ENCODE measurements at places on chromosomes 5 and 9. TPM values are rescaled to one million over a fixed set of nuclear protein-coding genes. Genes with fewer than 3 reads are reported as not detected.

Gene CCDC192
- 0.26 TPM for total RNA-seq

Gene ANXA1
- total RNA-seq = 43.3 TPM

Gene SLC22A5
- 1.2 TPM for total RNA-seq

Gene SLC6A19
- total RNA-seq = not detected

Gene NRARP
- 170 TPM for total RNA-seq

Gene SLC27A6
- total RNA-seq = 0.28 TPM

Gene QRFP
- total RNA-seq = not detected

Gene PAX5
- 1.3 TPM for total RNA-seq

Gene PDE6A
- not detected for total RNA-seq

GRCh38 chr9:20526500-20527319, 95.6 kb downstream of the MLLT3 start:
- DNase-seq = no peak

- DNase-seq = no peak
Observed at GRCh38 chr9:130156672-130157071, 15.5 kb upstream of the NCS1 start.

- DNase-seq = no peak
Observed at GRCh38 chr5:31496301-31496700, 35.6 kb downstream of the DROSHA start.

DNA sequence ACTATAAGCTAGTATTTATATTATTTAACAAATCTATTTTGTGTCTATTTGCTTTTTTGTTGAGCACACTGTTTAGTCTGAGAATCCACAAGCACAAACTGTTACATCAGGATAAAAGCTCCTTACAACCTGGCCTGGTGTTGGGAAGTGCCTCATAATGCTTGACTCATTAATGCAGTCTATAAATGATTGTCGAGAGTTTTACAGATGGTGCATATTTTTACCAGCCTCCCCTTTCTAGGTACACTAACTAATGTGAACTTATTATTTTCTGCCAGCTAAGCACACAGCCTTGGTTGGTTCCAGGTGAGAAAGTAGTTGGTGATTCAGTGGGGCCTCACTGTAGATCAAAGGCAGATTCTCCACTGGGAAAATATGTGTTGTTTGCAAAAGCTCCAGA, 151.0 kb upstream of the ADAMTS16 start:
- DNase-seq = no peak

DNA sequence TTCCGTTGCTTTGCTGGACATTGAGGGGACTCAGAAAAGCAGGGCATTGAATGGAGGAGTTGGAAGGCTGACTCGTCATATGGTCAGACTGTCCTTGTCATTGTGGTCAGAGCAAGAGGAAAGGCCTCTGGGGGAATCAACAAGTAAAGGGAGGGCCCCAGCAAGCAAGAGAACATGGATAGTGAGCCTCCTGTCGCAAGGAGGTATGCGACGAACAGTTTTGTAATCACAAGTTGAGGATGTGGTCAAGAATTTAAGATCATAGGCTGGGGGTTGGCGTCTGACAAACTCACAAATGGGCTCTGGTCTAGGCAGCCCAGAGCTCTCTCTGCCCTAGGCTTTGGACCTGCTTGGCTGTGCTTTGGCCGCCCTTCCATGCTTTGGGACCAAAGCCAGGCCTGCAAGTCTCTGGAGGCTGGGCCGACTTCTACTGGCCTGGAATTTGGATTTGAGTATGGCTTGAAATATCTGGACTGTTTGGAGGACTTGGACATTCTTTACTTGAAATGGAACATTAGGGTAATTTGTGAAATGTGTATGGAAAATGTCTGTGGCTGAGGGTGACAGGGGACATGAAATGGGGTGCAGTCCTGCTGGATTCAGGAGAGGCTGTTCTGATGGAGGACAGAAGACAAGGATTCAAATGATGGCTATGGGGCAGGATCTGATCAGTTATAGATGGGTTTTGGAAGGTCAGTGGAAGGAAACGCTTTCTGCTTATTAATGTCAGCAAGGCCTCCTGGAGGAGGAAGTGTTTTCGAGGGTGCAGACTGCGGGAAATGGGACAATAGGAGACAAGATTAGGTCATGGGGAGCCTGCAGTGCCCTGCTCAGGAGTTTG, 19.2 kb upstream of the NDST1 start:
- DNase-seq = no peak

DNA sequence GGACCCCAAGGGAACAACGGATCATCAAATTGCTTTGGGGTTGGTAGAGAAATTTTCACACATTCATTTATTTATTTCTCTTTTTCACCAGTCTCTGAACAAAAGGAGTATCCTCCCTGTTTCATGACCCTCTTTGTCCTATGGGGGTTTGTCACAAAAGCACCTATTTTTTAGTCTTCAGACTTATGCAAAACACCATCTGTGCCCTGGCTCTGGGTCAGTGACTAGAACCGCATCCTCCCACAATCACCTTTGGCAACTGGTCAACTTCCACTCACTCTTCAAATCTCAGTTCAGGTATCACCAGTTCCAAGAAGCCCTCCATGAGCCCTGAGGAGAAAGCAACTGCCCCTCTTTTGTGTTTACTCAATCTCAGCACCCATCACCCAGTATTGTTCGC, 395.7 kb downstream of the CDK5RAP2 start:
- DNase-seq = no peak

- DNase-seq = no peak
Observed at GRCh38 chr9:38046661-38047300, 22.2 kb downstream of the SHB start.

GRCh38 chr5:173101245-173101644, 43.1 kb upstream of the BNIP1 start:
- no peak for DNase-seq

DNA sequence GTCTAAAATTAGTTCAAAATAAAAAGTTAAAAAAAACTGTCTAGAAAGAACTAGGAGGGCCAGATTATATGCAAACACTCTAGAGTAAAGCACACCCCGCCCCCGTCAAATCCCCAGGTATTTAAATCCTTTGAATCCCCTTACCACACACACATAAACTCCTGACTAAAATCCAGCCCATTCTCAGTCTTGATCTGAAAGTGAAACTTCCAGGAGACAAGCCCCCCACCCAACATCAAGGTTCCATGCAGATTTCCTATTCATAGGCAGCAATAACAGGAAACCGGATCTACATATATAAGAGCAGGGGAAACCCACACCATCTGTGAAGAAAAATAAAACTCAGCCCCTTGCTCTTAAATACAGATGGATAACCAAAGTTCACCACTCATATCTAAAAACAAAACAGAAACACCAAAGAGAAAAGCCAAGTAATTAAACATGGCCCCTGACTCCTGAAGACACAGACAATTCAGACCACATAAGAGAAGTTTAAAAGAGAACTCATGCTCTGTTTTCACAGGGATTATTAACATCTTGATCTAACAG, 42.3 kb downstream of the MARCHF3 start:
- DNase-seq = no peak

DNA sequence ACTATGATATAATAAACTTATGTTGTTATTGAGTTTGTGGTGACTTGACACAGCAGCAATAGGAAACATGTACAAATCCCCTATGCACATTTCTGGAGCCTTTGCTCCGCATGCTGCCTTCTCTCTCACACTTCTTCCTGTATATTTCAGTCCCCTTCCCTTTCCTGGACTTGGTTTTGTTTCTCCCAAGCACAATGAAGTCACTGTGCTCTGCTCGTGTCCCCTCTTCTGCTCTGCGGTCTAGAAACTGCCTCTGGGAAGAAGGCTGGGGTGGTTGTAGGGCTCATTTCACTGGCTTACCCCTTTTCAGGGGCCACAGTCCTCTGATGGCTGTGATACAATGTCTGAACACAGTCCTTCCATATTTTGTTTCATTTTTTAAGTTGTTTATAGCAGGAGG, 15.7 kb upstream of the FGD3 start:
- no peak for DNase-seq

DNA sequence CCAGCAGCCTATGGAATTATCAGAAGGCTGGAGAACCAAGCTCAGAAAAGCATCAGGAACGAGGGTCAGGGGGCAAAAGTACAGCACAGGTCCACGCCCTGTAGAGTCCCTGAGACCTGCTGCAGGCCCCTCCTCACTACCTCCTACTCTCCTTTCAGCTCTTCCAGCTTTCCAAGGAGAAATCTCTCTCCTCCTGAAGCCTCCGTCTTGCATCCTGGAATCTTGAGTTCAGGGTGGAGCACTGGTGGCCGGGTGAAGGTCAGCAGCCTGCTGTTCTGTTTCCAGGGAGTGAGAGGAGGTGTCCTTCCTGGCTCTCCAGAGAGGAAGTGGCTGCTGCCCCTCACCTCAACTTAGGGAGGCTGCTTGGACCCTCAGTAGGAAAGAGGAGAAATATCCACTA, 342.3 kb downstream of the ZSWIM6 start:
- DNase-seq = no peak

DNA sequence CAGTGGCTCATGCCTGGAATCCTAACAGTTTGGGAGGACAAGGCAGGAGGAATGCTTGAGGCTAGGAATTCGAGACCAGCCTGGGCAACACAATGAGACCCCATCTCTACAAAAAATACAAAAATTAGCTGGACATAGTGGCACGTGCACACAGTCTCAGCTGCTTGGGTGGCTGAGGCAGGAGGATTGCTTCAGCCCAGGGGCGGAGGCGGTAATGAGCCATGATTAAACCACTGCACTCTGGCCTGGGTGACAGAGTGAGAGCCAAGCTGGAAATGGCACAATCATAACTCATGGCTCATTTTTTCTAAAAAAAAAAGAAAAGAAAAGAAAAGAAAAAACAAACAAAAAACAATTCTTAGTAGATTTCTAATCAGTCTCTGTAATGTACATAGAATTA, 446.2 kb downstream of the ELAVL2 start:
- DNase-seq = no peak

- DNase-seq = no peak
Observed at GRCh38 chr5:24487368-24488229, 157.2 kb downstream of the CDH10 start.

GRCh38 chr5:159181152-159181551, 28.2 kb downstream of the RNF145 start:
- no peak for DNase-seq

GRCh38 chr5:51047369-51047768, 335.9 kb upstream of the ISL1 start:
- DNase-seq = no peak

DNA sequence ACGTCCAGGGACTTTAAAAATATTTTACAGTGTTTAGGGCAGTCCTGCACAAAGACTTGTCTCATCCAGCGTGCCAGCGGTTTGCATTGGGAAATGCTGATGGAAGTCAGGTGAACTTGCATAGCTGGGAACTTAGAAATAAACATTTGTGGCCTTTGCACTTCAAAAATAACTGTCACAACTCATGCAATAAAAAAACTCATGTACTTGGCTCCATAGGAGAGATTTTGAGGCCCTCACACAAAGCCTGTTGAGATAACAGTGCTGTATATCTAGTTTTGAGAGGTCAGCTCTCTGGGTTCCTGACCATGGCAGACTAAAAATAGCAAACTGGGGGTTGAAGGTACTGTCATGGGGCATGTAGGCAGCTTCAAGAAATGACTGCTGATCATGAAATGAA, 5.5 kb downstream of the COMMD10 start:
- DNase-seq = no peak

DNA sequence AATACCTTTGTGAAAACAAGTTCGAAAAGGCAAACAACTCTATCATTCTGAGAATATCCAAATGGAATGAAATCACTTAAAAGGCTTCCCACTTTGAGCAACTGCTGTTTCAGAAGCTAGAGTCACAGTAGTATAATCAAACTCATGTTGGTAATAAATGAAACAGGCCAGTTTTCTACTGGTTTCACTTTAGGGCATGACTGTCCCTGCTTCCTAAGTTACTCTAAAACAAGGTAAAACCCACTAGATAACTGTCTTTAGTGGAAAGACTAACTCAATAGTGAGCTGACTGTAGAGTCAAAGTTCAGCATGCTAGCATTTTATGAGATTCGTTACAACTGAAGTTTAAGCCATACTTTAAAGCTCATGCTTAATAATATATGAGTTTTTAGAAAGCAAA, 6.0 kb downstream of the CDC26 start:
- DNase-seq = no peak

GRCh38 chr5:101647861-101648260, 648.2 kb downstream of the SLCO4C1 start:
- no peak for DNase-seq

DNA sequence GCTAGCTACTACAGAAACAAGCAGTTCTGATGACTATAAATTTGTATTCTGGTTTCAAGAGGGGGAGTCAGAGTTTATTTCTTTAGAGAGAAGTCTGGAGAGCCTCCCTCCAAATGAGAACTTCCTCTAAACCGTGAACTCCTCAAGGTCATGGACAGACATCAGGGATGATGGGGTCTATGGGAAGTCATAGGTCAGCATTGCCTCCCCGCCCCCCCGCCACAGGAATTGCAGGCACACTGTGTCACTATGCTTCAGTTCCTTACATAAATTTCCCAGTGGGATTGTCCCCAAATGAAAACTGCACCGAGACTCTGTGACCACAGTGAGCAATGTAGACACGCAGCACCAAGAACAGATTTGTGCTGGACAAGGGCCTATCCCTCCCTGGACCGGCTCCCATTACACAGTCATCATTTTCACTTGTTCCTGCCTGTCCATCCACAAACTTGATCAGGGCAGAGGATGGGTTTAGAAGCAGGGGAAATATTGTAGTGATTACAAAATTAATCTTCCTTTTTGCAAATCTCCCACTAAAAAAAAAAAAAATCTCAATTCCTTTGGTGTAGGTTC, 300.3 kb downstream of the EFNA5 start:
- no peak for DNase-seq

DNA sequence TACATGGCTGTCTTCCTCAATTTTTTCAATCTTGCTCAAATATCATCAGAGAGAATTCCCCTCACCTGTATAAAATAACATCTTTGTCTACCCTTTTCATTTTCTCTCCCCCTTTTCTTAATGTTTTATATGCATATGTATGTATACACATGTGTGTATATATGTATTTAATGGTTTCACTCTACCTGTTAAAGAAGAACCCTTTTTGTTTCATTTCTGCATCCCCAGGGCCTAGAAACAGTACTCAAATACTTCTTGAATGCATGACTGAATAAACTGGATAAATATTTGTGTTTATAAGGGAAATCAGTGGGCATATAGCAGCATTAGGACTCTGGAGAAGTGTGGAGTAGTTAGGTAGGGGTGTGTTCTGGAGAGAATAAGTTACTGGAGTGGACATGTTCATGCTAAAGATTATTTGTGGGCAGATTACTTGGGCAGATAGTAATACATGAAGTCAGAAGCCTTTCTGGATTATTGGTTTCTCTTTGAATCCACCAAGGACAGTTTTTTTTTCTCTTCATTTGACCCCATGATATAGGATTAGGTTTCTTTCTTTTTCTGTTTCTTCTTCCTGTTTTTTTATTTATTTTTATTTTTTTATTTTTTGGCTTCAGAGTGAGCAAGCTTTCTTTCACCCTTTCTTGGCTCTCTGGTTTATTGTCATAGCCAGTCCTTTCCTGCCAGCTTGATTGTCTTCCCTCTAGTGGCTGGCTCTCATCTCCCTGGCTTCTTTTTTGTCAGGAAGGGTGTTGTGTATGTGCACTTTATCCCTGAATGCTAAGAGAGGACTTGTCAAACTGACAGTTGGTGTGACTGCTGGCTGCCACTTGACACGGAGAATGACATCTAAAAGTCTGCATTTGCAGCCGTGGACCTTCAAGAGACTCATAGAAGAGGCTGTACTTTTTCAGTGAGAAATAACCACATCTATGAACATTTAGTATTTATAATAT, 89.3 kb downstream of the ZCCHC7 start:
- peak; percentile 8 for DNase-seq
